ENCODE measurements at places on chromosomes 2 and 18.

DNA sequence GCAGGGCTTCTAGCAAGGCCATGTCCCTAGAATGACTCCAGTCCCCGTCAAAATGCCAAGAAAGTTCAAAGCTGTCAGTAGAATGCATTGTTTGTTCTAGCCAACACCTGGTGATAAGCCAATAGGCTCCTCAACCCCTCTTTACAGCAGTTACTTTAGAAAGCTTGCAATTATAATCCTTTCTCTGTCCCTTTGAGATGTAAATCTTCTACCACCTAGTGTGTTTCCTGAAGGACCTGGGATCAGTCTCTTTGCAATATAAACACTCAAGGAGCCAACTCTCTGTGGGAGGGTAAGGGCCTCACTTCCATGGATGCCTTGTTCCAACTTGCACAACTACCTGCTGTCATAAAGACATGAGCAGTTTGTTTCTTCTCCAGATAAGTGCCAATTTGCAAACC, 301.8 kb downstream of the NBAS start:
- no peak for DNase-seq

GRCh38 chr2:161004379-161004778, 155.8 kb upstream of the TANK start:
- DNase-seq, result no peak

DNA sequence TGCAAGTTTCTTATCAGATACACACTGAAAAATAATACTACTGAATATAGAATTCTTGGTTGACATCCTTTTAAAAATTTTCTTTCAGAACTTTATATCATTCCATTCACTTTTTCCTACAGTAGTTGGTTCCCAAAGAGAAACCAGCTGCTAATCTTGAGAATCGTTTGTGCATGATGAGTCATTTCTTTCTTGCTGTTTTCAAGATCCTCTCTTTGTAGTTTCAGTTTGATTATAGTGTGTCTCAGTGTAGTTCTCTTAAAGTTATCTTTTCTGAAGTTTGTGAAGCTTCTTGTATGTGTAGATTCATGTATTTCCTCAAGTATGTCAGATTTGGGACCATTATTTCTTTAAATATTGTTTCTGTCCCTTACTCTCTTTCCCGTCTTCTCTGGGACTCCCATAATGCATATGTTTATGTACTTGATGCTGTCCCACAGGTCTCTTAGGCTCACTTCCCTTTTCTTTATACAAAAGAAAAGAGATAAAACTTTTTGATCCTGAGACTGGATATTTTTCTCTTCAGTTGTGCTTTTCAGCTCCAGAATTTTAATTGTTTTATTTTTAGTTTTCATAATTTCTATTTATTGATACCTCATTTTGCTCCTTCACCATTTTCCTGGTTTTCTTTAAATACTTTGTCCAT, 801.0 kb downstream of the TDRD15 start:
- DNase-seq, result no peak

DNA sequence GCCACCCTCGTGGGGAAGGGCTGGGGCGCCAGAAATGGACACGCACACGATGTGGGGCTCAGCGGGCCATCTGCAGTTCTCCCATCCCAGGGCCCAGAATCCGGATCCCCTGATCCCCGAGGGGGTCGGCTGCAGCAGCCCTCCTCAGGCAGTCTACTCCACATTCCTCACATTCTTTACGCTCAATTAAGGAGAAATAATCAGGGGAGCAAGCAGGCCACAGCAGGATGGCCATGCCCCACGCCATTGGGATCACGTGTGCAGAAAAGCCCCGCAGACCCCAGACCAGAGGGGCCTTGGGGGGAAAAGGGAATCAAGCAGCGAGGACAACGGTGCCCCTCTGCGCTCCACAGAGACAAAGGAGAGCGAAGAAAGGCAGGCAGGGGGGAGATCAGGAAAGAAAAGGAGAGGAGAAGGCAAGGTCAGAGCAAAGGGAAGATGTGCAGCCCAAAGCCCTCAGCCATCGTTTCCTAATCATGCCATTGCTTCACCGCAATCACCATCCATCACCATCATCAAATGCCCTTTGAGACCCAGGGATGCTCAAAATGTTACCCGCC, 17.5 kb upstream of the PKDCC start:
- no peak for DNase-seq

GRCh38 chr18:43192408-43192807, 76.9 kb upstream of the RIT2 start:
- no peak for DNase-seq

DNA sequence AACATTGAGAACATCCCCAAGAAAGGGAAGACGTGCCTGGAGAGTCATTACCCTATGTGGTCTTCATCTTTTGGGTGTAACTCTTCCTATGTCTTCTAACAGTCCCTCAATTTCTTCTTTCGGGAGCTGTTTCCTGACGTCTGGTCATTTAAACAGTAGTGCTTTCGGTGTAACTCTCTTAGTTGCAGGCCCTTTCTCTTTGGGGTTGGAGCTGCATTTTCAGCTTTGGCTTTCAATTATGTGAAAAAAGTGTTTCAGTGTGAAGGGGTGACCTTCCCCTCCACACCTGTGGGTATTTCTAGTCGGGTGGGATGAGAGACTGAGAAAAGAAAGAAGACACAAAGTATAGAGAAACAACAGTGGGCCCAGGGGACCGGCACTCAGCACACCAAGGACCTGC, 105.9 kb downstream of the CERS6 start:
- no peak for DNase-seq

- no peak for DNase-seq
Measured at GRCh38 chr2:209431701-209432100, 7.9 kb downstream of the MAP2 start.

DNA sequence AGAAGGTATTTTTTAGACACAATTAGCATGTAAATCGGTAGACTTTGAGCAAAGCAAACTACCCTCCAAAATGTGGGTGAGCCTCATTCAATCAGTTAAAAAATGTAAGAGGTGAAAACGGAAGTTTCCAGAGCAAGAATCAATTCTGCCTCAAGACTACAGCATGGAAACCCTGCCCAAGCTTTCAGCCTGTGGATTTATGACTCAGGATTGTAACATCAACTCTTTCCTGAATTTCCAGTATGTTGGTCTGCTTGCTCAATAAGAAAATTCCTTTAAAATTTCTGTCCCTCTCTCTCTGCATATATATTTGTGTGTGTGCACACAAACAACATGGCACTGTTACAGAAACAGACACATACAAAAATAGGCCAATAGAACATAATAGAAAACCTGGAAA, 228.6 kb upstream of the DOK6 start:
- DNase-seq, result no peak

DNA sequence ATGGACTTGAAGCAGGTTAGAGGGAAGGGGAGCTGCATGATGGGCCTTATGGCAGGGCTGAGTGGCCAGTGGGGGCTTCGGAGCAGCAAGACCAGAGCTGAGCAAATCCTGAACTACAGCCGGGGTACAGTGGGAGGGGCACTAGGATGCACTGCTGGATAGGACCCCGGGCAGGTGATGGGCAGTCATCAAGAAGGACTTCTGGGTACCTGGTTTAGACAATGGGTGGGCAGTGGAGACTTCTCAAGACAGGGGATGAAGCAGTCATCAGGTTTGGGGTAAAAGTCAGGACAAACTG, 507.4 kb upstream of the MYT1L start:
- no peak for DNase-seq

DNA sequence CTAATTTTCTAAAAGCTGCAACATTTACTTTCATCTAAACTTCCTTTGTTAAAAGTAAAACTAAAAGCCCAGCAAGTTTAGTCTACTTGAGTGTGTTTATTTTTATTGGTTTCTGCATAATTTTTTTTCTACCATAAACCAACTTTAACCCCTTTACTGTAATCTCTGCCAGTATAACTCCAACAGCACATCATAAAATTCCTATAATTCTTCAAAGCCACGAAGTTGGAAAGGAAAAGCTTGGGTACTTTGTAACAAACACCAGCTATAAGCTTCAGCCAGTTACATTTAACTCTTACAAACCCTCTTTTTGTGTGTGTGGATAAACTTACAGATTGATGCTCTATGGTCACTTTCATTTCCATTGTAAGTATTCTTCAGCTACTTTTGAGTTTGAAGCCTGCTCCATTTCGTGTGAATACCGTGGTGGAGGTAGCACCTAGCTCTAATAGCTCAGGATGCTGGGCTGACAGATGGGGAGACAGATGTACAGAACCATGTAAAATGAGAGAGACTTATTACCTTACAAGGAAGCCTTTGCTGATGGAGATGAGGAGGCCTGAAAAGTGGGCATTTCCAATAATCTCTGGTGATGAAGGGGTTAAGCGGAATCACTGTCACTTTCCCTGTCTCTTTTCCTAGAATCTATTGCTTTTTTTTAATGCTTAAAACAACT, 42.5 kb downstream of the ZEB2 start:
- DNase-seq, result no peak

- no peak for DNase-seq
Measured at GRCh38 chr2:195912079-195912478, 156.6 kb downstream of the DNAH7 start.

- no peak for DNase-seq
Measured at GRCh38 chr2:232103140-232103737, 141.7 kb downstream of the DIS3L2 start.

- DNase-seq, result no peak
Measured at GRCh38 chr2:71794611-71795010, 341.2 kb downstream of the DYSF start.

GRCh38 chr18:47163241-47163640, 12.9 kb downstream of the IER3IP1 start:
- no peak for DNase-seq

DNA sequence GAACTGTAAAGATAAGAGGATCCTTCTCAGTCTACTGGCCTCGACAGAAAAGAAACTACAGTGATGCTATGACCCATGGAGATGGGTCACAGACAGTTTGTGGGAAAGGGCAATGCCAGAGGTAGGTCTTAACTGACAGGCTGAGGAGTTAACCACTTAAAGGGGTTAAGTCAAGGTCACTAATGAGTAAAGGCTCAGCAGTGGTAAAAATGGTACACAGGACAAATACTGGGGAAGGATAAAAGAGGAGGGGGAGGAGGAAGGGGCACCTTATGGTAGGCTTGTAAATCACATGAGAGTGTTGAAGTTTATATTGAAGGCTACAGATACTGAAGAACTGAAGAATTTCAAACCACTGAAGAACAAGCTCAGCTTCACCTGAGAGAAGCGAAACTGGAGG, 9.9 kb downstream of the IER3IP1 start:
- DNase-seq, result no peak

- no peak for DNase-seq
Measured at GRCh38 chr2:211435331-211435730, 878.9 kb downstream of the CPS1 start.

GRCh38 chr2:120287183-120288015, 34.7 kb downstream of the RALB start:
- DNase-seq, result peak; percentile 22

- no peak for DNase-seq
Measured at GRCh38 chr2:48397846-48398245, 132.1 kb upstream of the STON1 start.

GRCh38 chr2:203567691-203568090, 32.6 kb upstream of the RAPH1 start:
- DNase-seq, result no peak

DNA sequence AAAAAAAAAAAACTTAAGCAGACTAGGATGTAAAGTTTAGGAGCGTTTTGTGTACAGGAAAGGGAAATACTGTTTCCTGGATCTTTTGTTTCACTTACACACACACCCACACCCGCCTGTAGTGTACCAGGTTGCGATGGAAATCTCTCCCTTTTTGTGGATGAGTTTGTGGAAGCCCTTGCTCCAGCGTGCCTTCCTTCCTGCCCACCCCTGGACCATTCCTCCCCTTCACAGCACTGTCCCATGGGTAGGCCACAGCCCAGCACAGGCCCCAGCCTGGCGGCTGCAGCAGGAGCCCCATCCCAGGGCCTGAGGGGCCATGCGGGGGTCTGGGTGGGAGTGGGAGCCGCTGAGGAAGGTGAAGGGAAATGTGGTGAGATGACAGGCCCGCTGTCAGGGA, 15.1 kb downstream of the MALL start:
- DNase-seq, result no peak

GRCh38 chr2:95166065-95166763, 605 bp downstream of the ZNF2 start:
- no peak for DNase-seq

DNA sequence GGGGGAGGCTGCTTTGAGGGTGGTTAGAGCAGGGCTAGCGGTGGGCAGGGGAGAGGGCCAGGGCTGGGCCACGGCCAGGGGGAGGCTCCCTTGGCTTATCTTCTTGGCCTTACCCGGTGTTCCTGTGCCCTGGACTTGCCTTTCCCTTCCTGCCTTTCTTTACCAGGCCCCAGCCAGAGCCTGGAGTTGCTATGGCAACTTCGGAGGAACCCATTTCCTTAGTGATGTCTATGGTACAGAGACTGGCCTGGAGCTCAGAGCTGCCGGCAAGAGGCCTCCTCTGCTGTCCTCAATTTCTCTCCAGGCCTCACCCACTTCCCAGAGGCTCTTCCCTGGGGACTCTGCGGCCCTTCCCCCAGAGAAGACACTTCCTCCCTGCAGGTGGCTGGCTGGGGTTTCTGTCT, 11.5 kb downstream of the SPEG start:
- no peak for DNase-seq

GRCh38 chr2:223952280-223952968, 4.8 kb upstream of the MRPL44 start:
- DNase-seq, result no peak

DNA sequence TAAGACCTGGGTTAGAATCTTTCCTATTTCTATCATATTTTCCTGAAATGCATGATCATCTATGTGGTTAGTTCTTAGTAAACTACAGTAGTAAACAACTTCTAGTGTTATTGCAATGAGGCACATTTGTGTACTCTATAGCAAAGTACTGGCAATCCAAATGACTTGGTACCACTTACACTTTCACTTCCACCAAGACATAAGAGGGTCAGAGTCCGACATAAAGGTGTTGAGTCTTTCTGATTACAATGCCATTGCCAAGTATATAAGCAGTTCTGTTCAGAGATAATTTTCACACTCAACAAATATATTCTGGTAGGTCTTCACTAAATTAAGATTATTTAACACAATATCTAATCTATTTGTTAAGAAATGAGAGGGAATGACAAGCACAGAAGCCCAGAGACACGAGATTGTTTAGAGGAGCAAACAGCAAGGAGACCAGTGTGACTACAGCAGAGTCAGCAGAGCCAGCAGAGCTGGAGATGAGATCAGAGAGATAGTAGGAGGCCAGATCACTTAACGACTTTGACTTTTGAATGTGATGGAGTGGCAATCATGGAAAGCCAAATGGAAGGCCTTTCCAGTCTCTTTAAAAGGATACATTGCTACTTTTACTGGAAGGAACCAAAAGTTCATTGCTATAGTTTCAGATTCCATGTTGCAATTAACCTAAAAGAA, 27.5 kb downstream of the SOS1 start:
- no peak for DNase-seq

GRCh38 chr2:222760301-222760897, 88.9 kb downstream of the MOGAT1 start:
- no peak for DNase-seq

- DNase-seq, result no peak
Measured at GRCh38 chr2:16188261-16188890, 248.0 kb downstream of the MYCN start.

GRCh38 chr18:13983506-13983905, 68.2 kb upstream of the MC2R start:
- no peak for DNase-seq

GRCh38 chr2:191036363-191036762, 22.4 kb upstream of the STAT1 start:
- no peak for DNase-seq
